ENCODE measurements at places on chromosomes 7 and 10.

GRCh38 chr7:24141874-24142509 is 142.0 kb upstream of the NPY start:
- DNase-seq = no peak

DNA sequence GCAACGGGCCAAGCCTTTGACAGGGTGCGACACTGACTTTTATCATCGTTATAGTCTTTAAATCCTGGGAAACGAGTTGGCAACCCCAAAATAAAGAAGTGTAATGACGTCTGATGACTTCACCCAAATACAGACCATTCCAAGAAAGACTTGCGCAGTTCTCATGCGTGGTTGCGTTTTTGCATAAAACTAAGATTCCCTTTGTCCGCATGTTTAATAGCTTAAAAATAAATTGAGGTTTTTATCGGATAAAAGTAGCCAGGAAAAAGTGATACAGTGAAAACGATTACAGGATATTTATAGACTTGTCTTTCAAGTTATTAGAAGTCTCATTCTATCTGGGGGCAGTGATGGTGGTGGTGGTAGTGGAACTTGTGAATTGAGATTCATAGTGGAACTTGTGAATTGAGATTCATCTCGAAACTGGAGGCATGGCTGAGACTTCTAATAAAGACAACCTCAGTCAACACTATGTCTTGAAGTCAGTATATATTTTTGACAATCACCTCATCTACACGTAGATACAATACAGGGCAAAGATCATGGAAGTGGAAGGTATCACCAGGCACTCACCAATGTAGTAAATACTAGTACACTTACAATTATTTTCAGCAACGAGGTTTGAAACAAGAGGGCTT is 1.2 kb upstream of the NAMPT start:
- peak; percentile 71 for DNase-seq

DNA sequence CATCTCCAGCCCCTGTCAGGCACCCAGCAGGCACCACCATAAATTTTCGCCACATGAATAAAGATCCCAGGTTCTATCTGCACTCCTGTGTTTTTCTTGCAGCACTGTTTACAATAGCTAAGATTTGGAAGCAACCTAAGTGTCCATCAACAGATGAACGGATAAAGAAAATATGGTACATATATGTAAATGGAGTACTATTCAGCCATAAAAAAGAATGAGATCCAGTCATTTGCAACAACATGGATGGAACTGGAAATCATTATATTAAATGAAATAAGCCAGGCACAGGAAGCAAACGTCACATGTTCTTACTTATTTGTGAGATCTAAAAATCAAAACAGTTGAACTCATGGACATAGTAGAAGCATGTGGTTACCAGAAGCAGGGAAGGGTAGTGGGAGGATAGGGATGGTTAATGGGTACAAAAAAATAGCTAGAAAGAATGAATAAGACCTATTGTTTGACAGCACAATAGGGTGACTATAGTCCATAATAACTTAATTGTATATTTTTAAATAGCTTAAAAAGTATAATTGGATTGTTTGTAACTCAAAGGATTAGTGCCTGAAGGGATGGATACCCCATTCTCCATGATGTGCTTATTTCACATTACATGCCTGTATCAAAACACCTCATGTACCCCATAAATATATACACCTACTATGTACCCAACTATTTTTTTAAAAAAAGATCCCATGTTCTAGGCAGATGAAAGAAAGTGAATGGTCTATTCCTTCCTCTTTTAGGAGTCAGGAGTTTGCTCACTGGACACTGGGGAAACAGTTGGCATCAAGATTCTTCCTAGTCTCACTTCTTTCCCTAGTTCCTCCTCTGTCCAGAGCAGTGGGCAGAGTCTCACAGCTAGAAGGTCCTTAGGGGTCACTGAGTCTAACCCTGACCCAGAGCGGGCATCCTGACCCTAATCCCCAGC is 1.0 kb upstream of the NPFFR1 start:
- no peak for DNase-seq

- no peak for DNase-seq
These were observed 42.5 kb downstream of the FOXK1 start for GRCh38 chr7:4724648-4725013.

DNA sequence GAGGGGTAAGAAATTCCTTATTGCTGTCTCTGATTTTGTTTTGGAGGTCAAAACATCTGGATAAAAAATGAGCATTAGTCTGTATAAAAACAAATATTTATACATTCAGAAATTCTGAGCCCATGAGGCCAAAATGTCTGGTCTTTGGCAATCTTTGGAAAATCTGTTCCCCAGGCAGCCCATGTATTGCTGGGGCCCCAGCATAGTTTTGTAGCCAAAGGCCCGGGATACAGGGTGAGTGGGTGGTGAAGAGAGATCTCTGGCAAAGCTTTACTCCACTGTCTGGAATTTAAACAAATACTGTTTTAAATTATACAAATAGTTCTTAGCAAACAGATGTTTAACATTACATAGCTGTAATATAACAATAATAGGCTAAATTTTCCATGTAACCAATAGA is 134.7 kb upstream of the GALNT17 start:
- no peak for DNase-seq

All from activated effector memory CD4-positive, alpha-beta T cell treated with anti-CD3 and anti-CD28 coated beads, Interleukin-2, amount 50 U/mL, for 16 hours (primary cell).